ENCODE measurements at places on chromosomes 4 and X.
A peak's percentile ranks its signal among the peaks of the same experiment; 100 is the strongest.

DNA sequence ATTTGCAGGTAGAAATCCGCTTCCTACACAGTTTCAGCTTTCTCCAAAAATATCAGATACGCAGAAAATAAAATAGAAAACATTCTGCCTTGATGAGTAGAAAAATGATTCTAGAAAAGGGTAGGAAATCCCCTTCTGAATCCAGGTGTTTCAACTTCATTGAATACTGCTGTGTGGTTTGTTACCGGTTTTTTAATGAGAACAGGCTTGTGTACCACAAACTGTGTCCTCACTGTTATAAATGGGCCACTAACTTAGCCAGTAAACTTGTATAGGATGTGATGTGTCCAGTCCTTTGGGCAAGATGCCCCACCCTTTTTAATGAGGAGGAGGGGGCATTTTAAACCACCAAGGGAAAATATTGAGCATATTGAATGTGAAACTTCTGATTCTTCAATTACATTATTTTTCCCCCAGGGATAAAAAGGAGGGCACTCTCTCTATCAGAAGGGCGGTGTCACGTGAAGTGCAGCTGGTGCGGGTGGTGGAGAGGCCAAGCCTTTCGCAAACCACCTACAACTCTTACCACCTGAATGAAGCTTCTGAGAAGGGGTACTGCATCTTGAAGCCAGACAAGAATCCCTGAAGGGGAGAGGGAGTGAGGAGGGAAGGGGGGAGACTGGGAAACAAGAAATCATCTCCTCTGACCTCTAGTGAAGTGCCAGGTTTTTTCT is 4.5 kb downstream of the CXXC4 start:
- peak; percentile 51 for DNase-seq

GRCh38 chr4:58502839-58503238 is 1392.7 kb upstream of the IGFBP7 start:
- peak; percentile 63 for DNase-seq

- DNase-seq: no peak
These were observed 5.1 kb downstream of the PIGG start for GRCh38 chr4:504076-504475.

GRCh38 chr4:125313989-125314667 is 627 bp upstream of the FAT4 start:
- peak; percentile 69 for DNase-seq

DNA sequence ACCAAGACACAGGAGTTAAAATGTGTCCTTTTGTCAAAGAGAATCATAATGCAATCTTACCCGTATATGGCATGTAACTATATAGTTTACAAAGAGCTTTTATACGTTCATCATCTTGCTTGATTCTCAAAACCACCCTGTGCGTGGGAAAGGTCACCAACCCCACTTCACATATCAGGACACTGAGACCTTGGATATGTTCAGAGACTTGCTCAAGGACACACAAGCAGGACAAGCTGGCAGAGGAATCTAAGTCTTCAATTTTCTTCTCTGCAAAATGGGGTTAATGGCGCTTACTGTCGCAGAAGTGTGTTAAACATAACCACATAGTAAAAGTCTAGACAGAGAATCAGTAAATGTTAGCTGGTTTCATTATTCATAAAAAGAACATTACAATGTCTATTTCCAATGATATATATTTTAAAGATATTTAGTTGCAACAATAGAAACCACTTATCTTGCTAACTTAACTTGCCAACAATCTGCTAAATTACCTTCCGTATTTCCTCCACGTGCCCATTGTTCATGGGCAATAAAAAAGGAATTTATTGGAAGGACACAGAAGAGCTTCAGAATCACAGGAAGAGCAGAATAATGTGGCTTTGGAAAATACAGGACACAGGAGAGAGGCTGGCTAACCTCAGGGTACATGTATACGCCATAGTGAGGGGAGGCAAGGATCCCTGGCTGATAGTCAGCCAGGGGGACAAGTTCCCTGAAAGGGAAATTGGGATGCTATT is 64.6 kb upstream of the TAPT1 start:
- no peak for DNase-seq

GRCh38 chr4:105474099-105474518 is 247 bp upstream of the PPA2 start:
- no peak for DNase-seq

GRCh38 chr4:19285146-19285545 is 966.6 kb upstream of the SLIT2 start:
- no peak for DNase-seq

- no peak for DNase-seq
These were observed 687.0 kb upstream of the EPHA5 start for GRCh38 chr4:66357316-66357715.

GRCh38 chr4:60868232-60868960 is 331.7 kb upstream of the ADGRL3 start:
- DNase-seq: no peak

GRCh38 chr4:2412534-2412884 is 5.9 kb downstream of the ZFYVE28 start:
- no peak for DNase-seq

GRCh38 chr4:2340272-2341061 is 78.0 kb downstream of the ZFYVE28 start:
- DNase-seq: no peak

GRCh38 chr4:7974425-7974824 is 34.8 kb upstream of the AFAP1 start:
- DNase-seq: no peak

DNA sequence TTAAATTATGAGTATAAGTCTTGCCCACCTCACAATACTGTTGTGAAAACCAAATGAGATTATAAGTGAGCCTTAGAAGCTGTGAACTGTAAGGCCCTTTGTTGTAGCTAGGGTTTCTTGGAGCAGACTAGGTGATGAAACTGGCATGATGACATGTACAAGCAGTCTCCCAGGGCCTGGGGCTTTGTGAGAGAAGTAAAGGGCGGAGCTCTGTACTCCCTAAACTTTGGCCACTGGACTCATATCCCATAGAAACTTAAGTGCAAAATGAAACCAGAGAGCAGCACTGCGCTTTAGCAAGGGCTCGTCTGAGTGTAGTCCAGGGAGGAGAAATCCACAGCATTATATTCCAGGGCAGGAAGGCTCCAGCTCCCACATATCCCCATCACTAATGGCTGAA is 385.6 kb upstream of the FGF16 start:
- DNase-seq: no peak

DNA sequence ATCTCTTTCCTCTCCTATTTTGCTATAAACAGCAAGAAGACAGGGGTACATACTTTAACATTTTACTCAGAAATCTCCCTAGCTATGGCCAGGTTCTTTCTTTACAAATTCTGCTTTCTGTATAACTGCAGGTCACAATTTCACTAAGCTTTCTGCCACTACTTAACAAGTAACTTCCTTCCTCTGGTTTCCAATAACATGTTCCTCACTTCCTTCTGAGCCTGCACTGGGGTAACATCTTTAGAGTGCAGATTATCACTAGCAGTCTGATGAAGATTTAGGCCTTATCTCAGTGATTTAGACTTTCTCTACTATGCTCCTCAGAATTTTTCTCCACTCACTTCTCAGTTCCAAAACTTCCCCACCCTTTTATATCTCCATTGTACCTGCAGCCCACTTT is 1930.5 kb upstream of the AGA start:
- DNase-seq: no peak

- peak; percentile 28 for DNase-seq
These were observed 545 bp downstream of the DOCK11 start for GRCh38 chrX:118495958-118496762.

GRCh38 chr4:117478702-117479101 is 393.3 kb upstream of the TRAM1L1 start:
- no peak for DNase-seq

DNA sequence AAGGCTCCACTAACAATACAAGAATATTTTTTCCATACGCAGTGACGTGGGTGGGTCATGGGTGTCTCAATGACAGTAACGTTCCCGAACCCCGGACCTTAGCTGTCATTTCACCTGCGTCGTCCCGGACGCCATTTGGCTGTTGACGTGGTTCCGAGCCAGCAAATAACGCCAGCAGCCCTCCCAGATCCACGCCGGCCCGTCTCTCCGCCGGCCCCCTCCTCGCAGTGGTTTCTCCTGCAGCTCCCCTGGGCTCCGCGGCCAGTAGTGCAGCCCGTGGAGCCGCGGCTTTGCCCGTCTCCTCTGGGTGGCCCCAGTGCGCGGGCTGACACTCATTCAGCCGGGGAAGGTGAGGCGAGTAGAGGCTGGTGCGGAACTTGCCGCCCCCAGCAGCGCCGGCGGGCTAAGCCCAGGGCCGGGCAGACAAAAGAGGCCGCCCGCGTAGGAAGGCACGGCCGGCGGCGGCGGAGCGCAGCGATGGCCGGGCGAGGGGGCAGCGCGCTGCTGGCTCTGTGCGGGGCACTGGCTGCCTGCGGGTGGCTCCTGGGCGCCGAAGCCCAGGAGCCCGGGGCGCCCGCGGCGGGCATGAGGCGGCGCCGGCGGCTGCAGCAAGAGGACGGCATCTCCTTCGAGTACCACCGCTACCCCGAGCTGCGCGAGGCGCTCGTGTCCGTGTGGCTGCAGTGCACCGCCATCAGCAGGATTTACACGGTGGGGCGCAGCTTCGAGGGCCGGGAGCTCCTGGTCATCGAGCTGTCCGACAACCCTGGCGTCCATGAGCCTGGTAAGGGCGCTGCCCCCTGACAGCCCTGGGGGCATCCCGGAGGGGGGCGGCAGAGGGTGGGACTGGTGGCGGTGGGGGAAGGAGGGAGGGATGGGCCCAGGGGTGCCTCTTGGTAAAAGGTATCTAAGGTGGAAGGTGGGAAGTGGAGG is at the start of gene CPE:
CPE (plus strand) TSS at position 264 of the 933 bp plus-strand sequence; CDS start at position 478, 214 bp downstream.
- peak; percentile 90 for DNase-seq

GRCh38 chr4:2831611-2832308 is 11.9 kb upstream of the ADD1 start:
- DNase-seq: no peak

DNA sequence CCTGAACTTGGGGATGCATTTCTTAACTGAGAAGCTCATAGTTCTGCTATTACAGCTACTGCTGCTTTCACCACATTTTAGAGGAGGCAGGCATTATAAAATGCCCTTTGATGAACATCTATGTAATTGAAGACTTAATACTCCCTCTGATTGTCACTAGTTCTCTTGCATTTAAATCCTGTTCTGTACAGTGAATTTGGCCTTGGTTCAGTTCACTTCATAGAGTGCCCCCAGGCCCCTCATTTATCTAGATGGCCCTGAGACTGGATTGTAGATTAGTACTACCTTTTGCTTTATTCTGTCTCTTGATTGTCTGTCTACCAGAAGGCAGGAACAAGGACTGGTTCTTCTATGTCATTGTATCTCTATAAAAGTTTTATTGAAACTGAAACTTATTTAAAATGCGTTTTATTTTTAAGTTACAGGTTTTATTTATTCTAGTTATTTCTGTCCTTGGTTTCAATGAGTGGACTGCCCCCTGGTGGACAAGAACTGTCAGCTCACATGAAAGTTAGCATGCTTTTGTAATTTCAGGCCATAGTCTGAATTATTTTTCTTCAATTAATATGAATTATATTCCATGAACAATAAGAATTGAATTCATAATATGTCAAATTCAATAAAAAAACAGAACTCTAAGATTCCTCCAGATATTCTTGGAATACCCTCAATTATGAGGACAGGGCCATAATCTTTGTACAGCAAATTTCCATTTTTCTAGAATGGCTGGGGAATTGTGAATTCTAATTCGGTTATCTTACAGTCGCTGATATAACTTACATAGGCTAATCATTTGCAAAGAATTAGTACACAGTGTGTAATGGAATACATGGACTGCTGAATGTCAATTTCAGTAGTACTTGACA is 47.2 kb upstream of the TMEM33 start:
- DNase-seq: peak; percentile 64

- no peak for DNase-seq
These were observed 8.6 kb downstream of the FAT1 start for GRCh38 chr4:186715077-186715476.

All from NCI-H82 (cell line).